ENCODE measurements at places on chromosomes 16 and 17.

DNA sequence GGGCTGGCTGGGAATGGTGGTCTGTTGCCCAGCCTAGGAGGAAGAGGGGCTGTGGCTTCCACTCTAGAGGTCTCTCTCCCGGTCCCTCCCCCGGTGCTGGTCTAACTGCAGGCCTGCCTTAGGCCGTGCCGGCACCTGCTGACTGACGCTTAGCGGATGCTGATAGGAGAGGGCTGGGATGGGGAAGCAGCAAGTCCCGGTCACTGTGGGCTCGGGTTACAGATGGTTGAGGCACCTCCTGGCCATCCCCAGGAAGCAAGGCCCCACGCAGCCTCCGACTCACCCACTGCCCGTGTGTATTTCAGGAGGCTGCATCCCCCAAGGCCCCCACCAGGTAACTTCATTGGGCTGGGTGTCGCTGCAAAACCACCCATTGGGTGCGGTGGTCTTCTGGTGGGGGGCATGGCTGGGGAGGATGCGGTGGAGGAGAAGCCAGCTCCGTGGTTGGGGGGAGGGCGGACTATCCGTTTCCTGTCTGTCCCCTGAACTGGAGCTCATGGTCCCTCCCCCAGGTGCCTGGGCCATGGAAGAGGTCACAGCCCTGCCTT lies 278.9 kb downstream of the SEC14L1 start:
- no peak for DNase-seq

DNA sequence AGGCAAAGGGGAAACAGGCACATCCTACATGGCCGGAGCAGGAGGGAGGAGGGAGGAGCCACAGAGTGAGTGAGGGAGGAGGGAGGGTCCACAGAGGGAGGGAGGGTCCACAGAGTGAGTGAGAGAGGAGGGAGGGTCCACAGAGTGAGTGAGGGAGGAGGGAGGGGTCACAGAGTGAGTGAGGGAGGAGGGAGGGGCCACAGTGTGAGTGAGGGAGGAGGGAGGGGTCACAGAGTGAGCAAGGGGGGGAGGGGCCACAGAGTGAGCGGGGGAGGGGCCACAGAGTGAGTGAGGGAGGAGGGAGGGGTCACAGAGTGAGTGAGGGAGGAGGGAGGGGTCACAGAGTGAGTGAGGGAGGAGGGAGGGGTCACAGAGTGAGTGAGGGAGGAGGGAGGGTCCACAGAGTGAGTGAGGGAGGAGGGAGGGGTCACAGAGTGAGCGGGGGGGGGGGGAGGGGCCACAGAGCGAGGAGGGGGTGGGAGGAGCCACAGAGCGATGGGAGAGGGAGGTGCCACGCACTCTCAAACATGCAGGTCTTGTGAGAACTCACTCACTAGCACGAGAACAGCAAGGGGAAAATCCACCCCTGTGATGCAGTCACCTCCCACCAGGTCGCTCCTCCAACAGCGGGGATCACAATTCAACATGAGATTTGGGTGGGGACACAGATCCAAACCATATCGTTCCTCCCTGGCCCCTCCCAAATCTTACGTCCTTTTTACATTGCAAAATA lies 24.3 kb upstream of the CDH15 start:
- DNase-seq = no peak

GRCh38 chr17:77608431-77608830 lies 350.1 kb upstream of the TNRC6C start:
- no peak for DNase-seq

DNA sequence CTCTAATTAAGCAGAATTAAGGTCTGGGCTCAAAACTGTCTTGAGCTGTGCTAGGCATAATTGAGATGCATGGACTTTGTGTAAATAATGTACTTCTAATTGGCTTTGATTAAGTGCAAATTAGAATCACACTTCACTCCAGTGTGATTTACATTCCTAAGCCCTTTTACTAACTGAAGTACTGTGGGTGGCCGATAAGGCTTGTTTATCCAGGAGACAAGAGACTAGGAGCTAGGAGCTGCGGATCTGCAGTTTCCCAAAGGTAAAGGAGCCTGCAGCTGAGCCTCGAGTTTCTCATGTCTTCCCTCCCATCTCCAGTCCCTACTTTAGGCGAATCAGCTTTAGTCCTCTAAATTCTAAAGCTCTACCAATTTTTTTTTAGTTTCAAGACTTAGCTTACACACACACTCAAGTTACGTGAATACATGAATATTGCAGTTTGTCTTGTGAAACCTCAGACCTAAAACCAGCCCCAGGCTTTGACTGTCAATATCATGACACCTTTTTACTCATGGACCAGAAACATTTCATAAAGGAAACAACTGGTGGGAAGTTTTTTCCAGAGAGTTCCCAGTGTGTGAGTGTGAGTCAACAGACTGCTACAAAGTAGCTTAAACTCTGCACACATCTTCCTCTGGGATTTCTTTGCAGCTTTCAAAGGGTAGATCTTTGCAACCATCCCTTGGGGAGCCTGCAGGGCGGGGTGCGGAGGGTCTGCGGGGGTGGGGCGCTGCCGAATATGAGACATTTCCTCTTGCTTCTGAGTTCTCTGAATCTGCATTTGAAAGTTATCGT lies 113.9 kb upstream of the TBX2 start:
- no peak for DNase-seq

GRCh38 chr16:6012716-6013115 lies 915.1 kb upstream of the EEF2KMT start:
- no peak for DNase-seq
